ENCODE measurements at places on chromosomes 2 and 18.

GRCh38 chr2:226063704-226064440, 664.4 kb downstream of the NYAP2 start:
- DNase-seq = no peak

DNA sequence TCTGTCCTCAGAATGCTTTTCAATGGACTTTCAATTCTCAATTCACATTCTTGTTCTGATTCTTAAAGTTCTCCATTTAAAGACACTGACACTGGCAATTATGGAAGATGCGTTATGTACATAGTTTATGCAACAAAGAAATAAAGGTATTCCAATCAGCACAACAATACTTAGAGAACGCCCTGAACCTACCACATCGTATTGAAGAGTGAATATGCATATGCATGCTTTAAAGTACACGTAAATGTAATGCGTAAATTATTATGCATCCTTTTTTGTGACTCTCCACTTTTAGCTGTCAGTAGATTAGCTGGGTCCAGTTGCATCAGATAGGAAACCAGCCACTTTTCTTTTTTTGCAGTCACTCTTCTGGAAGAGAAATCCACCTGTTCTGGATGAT, 83.5 kb downstream of the RBM43 start:
- DNase-seq = no peak

DNA sequence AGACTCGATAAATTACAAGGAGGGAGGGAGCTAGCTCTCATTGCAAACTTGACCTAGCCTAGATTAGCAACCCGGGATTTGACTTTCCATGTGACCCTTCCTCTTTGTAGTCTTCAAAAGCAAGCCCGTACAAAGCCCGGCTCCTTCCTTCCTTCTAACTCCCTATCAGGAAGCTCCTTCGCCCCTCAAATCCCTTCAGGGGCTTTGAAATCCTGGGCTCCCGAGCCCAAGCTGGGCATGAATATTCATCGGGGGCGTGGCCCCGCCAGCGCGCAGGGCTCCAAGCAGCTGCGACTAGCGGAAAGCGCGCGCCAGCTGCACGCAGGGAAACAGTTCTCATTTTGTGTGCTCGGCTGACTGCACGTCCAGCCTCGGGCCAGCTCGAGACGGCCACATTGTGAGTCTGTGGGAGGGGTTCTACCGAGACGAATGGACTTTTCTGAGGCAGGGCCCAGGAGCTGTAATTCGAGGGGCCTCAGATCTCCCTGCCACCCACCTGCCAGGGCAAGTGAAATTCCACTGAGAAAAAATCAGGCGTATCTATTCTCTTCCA, 84.0 kb upstream of the PELI1 start:
- DNase-seq = peak; percentile 91

- DNase-seq = no peak
These were observed 178.7 kb downstream of the NCKAP5 start for GRCh38 chr2:133389569-133389968.

DNA sequence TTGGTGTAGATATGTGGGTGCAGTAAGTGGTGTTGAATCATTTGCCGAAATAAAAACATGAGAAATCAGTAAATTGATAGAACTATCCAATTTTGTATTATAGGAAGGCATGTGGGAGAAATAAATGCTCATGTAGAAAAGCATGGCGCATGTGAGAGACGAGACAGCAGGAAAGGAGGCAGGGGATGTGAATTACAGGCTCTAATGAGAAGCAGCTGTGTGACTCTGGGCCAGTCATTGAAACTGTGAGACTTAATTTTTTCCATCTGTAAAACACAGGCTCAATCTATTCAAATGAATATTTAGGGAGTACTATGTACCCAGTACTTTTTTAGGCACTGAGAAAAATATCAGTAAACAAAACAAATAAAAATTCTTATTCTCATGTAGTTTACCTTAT, 42.6 kb upstream of the MAP3K20 start:
- DNase-seq = no peak

DNA sequence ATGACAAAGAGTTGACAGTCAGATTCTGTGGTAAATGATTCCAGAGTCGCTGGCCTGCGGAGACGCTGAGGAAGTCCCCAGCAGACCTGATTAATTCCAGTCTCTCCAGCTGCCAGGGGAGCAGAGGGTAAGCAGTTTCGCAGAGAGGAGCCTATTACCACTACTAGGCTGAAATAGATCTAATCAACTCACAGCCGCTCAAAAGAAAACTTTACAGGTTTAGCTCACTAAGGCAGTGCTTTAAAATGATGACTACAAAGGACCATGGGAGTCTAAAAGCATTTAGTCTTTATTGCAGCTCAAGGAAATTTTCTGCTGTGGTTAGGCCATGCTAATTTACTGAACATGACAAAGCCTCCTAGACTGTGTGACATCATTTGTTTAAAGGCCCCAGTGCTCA, 445.6 kb upstream of the POU3F3 start:
- no peak for DNase-seq

DNA sequence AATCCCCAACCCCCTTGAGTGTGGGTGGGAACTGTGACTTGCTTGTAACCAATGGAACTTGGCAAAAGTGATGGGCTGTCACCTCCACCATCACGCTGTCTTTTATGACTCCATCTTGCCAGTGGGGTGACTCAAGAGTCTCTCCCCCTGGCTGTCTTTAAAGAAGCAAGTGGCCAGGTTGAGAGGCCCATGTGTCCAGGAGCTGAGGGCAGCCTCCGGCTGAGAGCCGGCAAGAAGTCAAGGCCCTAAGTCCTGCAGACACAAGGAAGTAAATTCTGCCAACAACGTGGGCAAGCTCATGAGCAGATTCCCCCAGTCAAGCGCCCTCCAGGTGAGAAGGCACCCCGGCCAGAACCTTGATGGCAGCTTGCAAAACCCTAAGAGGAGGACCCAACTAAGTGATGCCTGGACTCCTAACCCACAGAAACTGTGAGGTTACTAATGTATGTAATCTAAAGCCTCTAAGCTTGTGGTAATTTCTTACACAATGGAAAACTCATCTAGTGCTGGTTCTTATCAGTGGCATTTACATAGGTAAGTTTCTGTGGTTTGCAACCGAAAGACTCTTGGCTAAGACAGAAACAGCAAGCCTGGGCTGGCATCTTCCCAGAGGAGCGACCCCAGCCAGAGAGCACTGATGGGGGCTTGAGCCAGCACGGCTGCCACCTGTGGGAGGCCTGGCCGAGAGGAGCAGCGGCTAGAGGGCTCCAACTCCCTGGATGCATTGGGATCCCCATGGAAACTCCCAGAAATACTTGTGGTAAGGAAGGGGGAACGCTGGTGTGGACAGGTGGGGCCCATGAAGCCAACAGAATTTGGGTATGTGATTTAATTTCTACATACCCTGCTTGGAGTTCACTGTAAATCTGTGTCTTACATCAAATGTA, 49.3 kb downstream of the CIB4 start:
- DNase-seq = peak; percentile 59

- DNase-seq = no peak
These were observed 98.1 kb upstream of the HS6ST1 start for GRCh38 chr2:128416806-128417205.

- no peak for DNase-seq
These were observed 103.1 kb upstream of the SPATS2L start for GRCh38 chr2:200203381-200203827.

- DNase-seq = no peak
These were observed 431.6 kb downstream of the METTL4 start for GRCh38 chr18:2139691-2140090.

- DNase-seq = no peak
These were observed 15.9 kb downstream of the RNF152 start for GRCh38 chr18:61876899-61877298.

DNA sequence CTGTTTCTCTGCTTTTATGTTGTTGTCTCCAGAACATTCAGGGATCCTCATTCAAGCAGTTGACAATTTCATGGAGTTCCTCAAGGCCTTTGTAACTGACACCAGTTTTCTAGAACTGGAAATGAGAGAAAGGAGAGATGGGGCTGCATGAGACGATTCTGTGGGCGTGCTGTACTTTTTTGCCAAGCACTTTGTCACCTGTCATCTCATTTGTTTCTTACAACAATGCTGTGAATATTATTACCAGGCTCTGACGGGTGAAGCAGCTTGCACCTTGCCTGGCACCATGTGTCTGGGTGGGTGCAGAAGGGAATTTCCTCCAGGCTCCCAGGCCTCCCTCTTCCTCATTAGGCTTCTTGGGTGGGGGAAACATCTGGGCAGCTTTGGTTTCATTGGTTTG, 22.2 kb upstream of the ATOH8 start:
- DNase-seq = no peak

GRCh38 chr2:176134035-176134434, 4.5 kb downstream of the HOXD8 start:
- DNase-seq = no peak

DNA sequence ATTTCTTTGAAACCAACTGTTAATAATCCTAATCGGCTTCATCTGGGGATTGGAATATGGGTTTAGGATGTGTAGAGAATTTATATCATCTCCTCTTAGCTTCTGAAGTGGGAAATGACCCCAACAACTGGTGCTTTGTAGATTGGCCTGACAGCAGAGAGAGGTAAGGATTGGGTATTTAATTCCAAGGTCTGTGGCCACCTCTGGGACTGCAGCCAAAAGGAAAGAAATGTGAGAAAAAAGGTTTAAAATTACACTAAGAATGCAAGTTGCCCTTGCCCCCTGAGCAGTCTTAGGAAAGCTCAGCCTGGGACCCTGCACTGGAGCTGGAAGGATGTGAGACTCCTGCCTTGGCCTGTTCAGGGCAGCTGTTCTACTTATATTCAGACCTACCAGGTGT, 157.1 kb downstream of the FTCDNL1 start:
- DNase-seq = no peak

DNA sequence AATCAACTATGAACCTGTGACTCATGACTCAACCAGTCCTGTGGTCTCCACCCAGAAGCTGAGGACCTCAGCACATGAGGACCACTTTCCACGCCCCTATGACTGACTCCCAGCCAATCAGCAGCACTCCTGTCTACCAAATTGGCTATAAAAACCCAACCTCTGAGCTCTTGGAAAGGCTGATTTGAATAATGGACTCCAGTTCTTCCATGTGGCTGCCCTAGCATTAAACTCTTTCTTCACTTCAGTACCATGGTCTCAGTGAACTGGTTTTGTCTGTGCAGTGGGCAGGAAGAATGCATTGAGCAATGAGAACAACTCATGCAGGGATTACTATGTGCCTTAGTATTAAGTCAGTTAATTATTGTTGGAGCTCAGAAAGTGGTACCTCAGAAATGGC, 78.3 kb downstream of the CMPK2 start:
- no peak for DNase-seq

GRCh38 chr2:218152777-218153176, 14.0 kb downstream of the CXCR1 start:
- no peak for DNase-seq

GRCh38 chr2:48435909-48436308, 94.0 kb upstream of the STON1 start:
- no peak for DNase-seq

DNA sequence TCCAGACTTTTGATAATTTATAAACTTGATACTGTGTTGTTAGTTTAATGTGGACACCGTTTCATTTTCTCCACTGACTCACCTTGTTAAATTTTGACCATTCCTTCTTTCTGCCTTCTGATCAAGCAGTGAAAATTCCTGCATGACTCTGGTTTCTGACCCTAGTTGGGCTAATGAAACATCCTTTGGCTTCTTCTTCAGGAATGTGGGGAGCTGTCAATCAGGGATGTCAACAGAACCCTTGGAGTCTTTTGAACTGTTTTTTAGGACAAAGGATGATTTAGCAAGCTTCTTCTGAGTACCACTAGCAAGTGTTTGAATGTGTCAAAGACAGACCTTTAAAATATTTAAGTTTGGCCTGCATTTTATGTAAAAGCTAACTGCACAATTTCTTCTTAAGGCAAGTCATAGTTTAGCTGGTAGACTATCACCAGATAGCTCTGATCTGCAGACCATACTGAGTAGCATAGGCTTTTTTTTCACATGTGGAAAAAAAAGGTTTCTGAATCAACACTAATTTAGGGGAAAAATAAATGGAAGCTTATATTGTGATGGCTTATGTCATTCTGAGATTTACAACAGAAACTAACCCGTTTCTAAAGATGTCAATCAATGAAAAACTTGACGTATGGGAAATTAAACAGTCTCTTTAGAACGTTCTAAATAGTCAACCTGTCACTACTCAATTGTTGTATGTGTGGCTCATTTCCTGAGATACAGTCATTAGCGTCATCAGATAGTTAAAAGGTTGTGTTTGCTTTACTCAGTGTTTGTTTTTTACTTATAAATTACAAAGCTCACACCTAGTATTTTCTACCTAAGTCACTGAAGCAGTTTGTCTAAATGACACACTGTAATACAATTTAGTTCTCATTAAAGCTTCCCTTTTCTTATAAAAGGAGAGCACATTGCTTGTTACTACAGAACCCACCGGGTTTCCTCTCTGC, 311.4 kb downstream of the PTPRM start:
- no peak for DNase-seq

- DNase-seq = no peak
These were observed 52.9 kb downstream of the NR4A2 start for GRCh38 chr2:156279446-156280150.

DNA sequence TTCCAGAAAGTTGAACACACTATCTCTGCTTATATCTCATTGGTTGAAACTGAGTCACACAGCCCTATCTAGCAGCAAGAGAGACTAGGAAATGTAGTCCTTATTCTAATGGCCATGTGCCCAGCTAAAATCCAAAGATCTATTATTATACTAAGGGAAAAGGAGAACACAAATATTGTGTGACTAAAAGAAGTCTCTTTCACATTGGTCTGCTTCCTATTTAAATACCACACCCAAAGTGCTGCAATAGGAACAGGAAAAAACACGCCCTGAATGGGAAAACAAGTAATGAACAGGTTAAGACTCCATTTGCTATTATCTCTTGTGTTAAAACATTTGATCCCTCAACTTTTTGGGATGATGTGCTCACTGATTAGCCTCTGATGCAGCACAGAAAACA, 86.8 kb upstream of the BARD1 start:
- no peak for DNase-seq
